ENCODE measurements at places on chromosomes 5 and 9.

DNA sequence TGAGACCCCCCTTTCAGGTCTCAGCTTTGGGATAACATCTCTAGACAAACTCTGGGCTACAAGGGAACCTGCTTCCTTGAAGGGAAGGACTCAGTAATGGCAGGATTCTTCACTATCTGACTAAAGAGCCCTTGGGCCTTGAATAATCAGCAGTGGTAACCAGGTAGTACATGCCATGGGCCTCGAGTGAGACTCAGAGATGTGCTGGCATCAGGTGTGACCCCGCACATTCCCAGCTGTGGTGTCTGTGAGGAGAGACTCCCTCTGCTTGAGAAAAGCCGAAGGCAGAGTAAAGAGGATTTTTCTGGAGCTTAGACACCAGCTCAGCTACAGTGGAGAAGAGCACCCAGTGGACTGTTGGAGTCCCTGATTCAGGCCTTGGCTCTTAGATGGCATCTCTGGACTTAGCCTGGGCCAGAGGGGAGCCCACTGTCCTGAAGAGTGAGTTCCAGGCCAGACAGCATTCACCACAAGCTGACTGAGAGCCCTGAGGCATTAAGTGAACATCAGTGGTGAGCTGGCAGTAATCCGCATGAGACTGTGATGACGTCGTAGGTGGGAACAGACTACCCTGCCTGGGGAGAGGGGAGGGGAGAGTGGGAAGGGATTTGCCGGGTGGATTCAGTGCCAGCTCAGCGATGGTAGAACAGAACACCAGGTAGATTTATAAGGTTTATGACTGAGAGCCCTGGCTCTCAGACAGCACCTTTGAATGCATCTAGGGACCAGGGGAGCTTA, 5.3 kb upstream of the ZNF782 start:
- DNase-seq = no peak

DNA sequence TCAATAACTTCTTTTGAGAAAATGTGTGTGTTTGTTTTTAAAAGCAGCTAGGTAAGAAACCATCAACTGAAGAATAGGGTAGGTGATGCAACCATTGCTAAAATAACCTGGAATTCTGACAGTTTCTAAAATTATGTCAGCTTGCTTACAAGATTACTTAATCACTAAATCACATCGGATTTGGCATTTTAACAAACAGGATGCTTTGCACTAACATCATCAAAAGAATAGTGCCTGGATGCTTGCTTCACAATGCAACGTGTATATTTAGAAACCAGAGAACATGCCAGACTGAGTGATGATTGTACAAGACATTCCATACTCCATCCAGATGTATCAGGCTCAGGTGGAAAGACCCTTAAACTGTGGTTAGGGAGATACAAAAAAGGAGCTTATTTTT, 43.9 kb downstream of the PAM start:
- no peak for DNase-seq

DNA sequence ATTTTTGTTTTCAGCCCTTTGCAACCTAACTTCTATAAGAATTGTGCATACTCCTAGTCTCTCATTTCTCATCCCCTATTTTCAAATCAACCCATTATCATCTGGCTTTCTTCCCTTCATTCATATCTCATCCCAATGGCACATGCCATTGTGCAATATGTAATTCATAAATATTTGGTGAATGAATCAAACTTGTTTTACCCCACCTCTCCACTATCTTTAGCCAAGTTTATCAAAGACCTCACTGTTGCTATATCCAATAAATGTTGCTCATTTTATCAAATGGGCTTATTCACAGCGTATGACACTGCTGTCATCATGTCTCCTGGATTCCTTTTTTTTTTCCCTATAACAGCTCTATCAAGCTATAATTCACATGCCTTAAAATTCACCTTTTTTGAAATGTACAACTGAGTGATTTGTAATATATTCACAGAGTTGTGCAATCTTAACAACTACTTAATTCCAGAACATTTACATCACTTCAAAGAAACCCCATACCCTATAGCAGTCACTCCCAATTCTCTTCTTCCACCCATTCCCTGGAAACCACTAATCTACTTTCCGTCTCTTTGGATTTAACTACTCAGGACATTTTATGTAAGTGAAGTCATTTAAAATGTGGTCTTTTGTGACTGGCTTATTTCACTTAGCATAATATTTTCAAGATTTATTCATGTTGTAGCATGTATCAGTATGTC, 214.4 kb upstream of the PAPPA start:
- DNase-seq = no peak

- DNase-seq = no peak
Measured at GRCh38 chr9:135657416-135657815, 5.7 kb upstream of the LCN9 start.

DNA sequence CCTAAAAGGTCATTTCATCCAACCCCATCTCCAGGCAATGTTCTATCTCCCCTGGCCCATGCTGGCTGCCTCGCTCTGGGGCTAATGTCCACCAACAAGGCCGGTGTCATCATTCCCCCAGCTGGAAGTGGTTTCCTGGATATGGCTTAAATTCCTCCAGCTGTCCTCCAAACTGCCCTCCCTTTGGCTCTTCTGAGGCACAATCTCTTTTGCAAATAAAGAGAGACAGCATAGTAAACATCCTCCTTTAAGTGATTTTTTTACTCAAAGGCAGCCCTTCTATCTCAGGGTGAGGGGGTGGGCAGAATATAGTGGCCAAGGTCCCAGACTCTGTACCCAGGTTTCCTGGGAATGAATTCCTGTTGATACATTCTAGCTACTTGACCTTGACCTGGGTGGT, 117.4 kb upstream of the PANK3 start:
- DNase-seq = no peak

DNA sequence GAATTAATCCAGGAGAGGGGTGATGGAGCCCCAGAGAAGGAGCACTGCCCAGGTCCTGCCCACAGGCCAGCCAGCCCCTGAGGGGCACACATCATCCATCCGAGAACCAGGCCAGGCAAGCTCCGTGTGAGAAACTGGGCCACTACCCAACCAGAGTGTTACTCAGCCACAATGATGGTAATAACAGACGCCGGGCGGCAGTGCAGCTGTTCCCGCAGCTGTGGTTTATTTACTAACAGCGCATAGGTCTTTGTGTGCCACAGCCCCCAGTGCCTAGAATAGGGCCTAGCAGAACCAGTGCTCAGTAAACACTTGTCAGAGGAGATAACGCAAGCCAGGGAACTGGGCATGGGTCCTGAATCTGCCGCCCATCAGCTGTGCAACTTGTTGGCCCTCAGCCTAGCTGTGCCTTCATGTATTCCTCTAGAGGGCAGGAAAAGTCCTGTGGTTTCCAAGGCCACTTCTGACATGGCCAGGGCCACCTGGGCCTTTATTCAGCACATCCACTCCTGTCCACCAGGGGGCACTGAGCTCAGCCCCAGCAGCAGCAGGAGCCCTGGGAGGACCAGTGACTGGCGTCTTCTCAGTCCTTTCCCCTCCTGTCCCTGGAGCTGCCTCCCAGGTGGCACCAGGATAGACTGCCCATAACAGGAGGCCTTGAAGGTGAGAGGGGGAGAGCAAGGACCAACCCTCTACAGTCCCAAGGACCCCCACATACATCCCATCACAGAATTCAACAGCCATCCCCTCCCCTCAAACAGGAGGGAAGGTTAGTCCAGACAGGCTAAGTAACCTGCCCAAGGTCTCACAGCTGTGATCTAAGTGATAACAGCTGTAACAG, 2.1 kb downstream of the MXD3 start:
- DNase-seq = no peak

- DNase-seq = no peak
Measured at GRCh38 chr9:108845947-108846346, 9.8 kb downstream of the ACTL7B start.

GRCh38 chr9:123863164-123863855, 66.6 kb downstream of the DENND1A start:
- DNase-seq = peak; percentile 39

GRCh38 chr5:135541807-135542502, 6.2 kb upstream of the NEUROG1 start:
- no peak for DNase-seq

GRCh38 chr5:6736524-6737042, 23.4 kb downstream of the TENT4A start:
- DNase-seq = no peak

DNA sequence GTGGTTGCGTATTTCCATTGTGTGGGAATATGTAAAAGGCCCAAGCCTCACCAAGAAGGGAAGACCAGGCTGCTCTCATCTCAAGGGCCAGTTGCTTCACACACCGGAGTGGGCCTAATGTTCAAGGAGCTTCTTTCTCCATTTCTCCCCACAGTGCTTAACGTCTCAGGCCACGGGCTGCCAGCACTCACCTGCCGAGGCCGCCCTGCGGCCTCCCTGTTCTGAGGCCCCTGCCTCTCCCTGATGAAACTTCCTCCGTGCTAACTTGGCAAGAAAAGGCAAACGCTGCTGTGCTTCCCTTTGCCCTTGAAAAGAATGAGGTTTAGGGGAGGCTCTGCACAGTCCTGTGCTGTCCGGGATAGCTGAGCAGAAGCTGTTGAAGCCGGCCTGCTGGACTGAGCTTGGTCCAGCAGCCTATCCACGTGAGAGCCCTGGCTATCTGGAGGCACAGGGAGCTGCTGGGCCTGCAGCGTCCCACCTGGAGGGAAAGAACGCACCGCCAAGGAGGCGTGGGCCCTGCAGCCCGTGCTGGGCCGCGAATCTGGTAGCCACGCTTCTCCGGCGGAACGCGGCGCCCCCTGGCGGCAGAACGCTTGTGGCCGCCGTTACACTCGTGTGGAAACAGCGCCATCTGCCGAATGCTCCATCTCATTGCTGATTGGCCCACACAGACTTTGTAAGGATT, 73.5 kb upstream of the PRSS3 start:
- peak; percentile 31 for DNase-seq

DNA sequence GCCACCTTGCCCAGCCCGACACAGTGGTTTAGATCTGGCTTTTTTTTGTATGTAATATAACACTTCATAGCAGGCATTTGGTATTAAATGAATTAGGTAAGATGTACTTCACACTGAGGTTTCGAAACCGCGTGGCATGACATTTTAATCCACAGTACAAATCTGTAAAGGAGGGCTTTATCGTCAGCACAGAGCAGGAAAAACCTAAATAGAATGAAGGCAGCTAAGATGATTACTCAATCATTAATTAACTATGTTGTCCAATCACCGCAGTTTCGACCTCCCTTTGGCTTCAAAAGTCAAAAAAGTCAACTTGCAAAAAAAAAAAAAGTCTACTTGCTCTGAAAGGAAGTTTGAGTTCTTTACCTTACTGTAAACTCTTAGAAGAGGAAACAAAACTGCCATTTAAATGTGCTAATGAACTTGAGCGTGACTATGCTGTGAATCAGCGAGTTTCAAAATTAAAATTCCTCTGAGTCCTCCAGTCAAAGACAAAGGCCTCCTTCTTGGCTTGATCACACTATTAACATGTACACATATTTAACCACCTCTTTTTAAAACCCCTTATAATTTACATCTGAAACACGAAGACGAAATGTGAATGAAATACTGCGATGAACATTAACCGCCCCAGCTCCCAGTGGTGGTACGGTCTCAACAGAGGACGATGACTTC, 698 bp upstream of the SEC24A start:
- no peak for DNase-seq

DNA sequence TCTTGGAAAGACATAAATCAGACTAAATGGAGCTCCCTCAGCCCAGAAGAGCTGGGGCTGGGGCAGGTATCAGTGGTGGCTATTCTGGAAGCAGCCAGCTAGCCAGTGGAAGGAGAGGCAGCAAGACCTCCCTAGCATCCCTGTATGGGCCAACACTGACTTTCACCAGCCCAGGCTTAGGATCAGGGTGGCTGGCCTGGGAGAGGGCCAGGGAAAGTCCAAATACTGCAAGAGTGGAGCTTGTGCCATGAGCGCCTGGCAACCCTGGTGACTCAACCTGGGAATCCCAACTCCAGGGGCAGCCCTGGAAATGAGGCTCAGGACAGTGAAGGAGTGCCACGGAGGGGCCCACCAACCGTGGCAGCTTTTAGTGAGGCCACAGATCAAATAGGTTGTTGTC, 7.6 kb upstream of the IRF1 start:
- DNase-seq = peak; percentile 62

- DNase-seq = no peak
Measured at GRCh38 chr9:75672478-75672877, 218.0 kb upstream of the PCSK5 start.

- no peak for DNase-seq
Measured at GRCh38 chr5:154791535-154791934, 36.4 kb downstream of the LARP1 start.

DNA sequence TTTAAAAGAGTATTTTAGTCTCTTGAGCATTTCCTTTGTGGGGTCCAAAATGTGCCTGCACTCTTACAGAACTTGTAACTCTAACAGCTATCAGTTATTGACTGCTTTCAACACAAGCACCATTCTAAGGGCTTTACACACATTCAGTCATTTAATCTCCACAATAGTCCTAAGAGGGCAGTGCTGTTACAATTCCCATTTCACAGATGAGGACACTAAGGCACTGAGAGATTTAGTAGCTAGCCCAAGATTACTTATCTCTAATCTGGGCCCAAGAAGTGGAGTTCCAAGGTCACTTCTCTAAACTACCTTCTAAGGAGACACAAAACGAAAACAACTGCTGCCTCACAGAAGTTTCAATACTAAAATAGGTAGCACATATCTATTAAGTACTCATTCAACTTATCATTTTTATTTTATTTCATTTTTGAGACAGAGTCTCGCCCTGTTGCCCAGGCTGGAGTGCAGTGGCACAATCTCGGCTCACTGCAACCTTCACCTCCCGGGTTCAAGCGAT, 275.2 kb downstream of the CWC27 start:
- no peak for DNase-seq

DNA sequence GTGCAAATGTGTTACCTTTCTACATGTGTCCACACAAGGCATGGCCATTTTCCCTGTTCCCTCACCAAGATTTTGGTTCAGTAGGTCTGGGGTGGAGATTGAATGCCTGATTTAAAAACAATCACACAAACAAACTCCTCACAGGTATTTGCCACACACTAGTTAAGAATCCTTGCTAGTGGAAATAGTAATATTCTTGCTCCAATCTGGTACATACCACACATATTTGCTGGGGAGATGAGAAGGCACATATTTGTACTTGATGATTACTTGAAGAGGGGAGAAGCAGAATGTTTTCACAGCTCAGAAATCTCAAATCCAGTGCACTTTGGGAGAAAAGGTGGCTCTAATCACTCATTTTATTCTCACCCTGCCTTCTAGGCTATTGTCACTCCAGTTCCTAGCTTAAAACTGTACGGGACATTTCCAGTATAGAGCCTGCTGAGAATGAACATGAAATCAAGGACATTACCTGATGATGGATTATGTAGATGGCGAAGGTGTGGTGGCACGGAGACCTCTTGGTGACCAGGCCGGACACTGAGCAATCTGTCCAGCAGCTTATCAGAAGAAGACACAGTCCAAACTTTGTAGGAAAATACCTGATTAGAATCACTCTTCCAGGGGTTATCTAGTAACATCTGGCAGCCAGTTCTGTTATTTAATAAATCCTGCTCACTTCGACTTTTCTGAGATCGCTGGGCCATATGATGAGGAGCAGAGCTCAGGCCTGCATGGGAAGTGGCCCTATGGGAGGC, 116.1 kb upstream of the IL6ST start:
- no peak for DNase-seq

- no peak for DNase-seq
Measured at GRCh38 chr5:99773290-99773689, 761.9 kb upstream of the FAM174A start.

Measured in stromal cell of bone marrow (primary cell).